ENCODE measurements at places on chromosomes 6 and 20.
A peak's percentile ranks its signal among the peaks of the same experiment; 100 is the strongest.

DNA sequence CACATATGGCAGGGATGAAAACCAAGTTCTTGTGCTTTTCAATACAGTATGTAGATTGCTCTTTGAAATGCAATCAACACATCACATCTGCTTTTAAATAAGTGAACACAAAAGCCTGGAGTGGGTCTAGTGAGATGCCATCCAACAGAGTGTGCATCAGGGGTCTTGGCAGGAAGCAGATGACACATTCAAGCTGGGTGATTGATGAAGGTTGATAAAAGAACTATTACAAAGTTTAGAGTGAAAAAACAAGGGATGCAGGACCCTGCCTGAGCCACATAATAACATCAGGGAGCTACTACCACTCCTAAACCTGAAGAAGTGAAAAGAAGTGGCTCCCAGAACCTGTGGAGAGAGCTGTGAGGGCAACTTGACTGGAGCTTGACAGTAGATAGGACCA lies 16.6 kb upstream of the PLCB1 start:
- no peak for DNase-seq

- no peak for DNase-seq
These were observed 1286.9 kb downstream of the EPHA7 start for GRCh38 chr6:92132457-92132856.

GRCh38 chr6:146420255-146420654 lies 123.4 kb upstream of the RAB32 start:
- no peak for DNase-seq

DNA sequence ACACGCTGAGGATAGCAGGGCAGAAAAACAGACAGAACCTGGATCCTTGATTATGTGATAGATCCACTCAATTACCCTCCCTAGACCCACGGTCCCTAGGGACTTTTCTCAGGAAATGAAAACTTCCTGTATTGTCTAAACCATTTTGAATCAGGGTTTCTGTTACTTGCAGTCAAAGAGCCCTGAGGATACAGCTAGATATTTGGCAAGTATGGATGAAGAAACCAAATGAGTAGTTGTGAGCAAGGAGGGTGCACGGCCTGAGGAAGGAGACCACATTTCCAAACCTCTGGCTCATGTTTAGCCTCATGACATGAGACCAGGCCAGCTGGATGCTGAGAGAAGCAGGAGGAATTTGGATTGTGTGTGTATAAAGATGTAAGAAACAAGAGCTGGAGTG lies 91.6 kb downstream of the MRPL14 start:
- no peak for DNase-seq

DNA sequence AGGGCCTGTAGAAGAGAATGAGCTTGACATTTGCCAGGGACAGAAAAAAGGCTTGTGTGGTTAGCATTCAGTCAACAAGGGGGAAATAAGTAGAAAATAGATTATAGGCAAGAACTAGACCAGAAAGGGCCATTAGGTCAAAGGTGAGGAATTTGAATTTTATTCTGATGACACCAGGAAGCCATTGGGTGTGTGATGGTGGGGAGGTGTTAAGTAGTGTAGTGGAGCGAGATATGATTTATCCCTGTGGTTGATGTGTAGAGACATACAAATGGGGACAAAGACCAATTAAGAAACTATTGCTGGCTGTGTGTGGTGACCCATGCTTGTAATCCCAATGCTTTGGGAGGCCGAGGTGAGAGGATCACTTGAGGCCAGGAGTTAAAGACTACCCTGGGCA lies 11.0 kb downstream of the DSTN start:
- DNase-seq: no peak

GRCh38 chr20:44520881-44521280 lies 989 bp downstream of the SERINC3 start:
- peak; percentile 66 for DNase-seq

DNA sequence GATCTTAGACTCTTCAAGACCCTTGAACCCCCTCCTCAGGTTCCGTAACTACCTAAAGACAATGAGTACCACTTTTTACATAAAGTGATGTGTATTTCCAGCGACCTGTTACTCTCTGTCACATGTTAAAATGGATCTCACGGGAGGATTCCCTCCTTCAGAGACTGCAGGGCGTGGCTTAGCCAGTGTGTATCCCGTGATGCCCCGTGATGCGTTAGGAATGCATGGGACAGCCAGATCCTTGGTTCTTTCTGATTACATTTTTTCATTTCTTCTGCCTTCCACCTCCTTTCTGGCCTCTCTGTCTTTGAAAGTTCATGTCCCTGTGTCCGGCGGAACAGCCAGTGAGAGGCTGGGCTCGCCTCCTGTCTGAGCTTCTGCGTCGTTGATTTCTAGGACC lies 155.5 kb downstream of the TMEM242 start:
- no peak for DNase-seq

GRCh38 chr6:67916399-67916798 lies 718.7 kb upstream of the ADGRB3 start:
- DNase-seq: no peak

GRCh38 chr6:36319821-36320220 lies 16.9 kb downstream of the BNIP5 start:
- DNase-seq: no peak

GRCh38 chr20:4053071-4053919 lies 37.9 kb upstream of the RNF24 start:
- DNase-seq: no peak

DNA sequence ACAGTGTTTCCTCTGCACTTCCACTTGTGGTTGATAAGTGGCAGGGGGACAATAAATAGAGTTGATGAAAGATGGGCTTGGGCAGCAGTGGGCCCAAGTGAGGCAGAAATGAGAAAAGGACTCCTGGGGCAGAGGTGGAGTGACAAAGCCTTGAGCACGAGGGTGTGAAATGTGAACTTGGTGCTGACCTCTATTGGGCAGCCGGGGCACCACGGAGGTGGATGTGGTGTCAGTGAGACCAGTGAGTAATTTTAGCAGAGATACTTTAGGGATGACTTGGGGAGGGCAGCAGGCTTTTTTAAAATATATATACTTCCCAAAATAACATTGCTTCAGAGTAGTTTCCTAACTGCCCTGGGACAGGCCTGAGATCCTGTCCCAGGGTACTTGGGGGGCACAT lies 30.6 kb upstream of the MYLK2 start:
- DNase-seq: no peak

DNA sequence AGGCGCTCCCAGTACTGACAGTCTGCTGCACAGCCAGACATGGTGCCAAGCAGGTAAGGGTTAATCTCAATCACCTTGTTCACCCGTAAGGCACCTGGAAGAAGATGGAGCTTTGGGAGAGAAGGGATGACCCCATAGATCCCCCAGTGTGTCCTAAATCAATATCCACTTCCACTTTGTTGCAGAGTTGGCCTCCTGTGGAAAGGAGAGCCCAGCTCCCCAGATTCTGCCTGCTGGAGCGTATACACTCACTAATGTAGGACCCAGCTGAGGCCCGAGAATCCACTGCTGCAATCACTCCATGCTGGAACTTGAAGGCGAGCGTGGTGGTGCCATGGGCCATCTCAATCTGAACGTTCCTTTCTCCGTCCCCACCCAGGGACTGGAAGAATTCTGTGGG lies 1.2 kb downstream of the PSMB8 start:
- DNase-seq: no peak

- DNase-seq: no peak
These were observed 24.0 kb upstream of the SMIM26 start for GRCh38 chr20:18543216-18543615.

DNA sequence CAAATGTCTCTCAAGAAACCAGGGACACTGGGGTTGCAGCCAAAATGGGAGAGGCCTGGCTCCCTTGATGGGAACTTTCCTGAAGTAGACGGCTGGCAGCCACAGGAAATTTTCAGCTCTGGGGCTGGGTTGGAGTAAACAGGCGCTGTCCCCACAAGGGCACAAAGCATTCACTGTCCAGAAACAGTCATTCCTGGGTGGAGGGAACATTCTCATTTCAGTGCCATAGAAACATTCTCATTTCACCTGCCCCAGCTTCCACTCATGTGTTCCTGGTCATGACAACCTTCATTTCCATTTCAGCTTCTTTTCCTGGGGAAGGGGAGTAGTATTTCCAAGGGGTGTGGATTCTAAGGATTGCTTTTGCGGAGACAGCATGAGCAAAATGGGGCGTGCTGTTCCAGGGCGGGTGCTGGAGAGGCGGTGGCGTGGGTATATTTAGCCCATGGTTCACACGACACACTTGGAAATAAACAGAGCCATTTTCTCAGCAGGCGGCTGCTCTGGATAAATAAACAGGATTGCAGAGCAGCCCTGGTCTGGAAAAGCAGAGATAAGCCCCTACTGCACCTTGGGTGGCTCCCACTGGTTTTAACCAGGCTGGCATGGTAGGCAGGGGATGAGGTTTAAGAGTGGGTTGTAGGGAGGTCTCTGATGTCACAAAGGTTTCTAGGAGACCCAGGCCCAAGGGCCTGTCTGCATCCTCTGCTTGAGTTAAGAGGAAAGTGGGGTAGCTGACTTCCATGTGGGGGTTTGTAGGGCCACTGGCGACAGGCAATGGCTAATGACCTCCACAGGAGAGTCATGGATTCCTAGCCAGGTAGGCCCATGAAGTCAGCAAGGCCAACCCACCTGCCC lies 32.9 kb downstream of the COX4I2 start:
- no peak for DNase-seq

DNA sequence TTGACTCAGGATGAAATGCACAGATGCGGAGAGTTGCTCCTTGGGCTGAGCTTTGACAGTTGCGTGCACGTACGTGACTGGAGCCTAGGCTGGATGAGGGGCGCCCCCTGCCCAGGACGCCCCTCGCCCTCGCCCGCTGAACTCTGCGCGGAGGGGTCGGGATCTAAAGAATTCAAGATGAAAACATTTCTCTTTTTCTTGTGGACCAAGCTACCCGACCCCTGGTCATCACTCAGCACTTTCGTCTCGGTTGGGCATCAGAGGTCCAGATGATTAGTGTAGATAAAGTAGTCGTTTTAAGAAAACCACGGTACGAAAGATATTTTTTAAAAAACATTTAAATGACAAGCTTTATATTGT lies 700 bp downstream of the DTD1 start:
- DNase-seq: no peak

DNA sequence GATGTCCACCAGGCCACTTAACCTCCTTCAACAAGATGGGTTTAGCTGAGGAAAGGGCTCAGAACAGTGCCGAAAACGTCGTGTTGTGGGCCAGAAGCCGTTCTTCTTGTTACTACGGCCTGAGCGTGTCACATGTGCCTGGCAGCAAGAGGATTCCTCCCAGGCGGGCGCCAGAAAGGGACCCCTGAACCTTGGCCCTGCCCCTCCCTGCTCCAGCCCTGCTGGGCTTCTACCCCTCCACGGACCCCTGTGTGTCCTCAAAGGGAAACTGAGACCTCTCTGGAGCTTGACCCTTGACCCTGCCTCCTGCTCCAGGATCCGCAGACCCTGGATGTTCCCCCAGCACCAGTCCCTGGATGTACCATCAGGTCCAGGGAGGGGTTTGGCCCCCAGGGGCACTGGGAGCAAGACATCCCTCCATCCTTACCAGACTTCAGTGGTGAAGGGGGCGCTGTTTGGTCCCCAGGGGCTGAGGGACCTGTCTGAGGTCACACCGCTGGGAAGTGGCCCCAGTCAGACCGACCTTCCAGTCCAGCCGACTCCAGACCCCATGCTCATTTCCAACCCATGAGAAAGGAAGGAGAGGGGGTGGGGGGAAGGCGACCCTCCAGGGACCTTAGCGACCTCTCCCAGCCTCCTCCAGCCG lies 10.1 kb downstream of the HRH3 start:
- DNase-seq: no peak

DNA sequence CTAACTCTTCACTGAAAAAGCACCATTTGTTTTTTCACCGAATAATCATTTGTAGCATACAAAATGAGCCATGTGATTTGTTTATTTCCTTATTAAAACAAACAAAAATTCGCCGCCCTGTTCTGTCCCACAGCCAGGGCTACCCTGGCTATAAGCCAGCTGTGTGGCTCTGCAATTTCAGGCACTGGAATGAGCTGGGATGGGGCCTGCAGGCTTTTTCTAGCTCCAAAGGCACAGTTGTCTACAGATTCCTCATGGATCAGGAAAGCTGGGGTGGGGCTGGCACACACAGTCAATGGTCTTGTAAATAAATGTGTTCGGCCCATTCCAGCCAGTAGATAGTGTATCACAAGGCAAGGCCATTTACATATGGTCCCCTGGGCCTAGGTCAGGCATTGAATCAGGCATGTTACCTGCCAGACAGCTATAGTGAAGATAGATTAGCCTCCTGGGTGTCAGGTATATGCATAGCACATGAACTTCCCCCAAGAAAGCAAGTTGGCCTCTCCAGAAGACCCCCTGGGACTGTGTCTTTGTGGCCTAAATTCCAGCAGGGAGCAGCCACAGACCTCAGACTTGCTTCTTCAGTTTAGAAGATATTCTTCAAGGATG lies 608.9 kb downstream of the MAFB start:
- DNase-seq: no peak
